CD4-positive, alpha-beta T cell treated with Interleukin-15 for 1 hour (primary cell): ENCODE measurements at places on chromosomes 16 and 17.

DNA sequence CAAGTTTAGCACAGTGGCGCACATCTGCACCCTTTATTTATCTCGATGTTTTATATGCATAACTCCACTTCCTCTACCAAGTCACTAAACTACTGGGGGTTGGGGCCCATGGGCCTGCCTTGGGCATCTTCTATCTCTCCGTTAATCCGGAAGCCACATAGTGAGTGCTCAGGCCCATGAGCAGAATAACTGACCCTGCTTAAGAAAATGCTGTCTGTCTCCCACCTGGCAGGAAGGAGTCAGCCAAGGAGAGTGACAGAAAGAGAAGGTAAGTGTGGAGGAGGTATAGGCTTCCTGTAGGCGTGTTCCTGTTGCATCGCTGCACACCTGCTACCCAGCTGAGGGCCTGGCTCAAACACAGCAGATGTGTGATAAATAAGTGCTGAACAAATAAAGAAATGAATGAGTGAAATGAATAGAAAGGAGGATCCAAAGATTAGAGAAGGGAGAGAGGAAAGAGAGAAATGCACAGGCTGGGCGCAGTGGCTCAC, 320.1 kb downstream of the SLC39A11 start:
- no peak for DNase-seq

DNA sequence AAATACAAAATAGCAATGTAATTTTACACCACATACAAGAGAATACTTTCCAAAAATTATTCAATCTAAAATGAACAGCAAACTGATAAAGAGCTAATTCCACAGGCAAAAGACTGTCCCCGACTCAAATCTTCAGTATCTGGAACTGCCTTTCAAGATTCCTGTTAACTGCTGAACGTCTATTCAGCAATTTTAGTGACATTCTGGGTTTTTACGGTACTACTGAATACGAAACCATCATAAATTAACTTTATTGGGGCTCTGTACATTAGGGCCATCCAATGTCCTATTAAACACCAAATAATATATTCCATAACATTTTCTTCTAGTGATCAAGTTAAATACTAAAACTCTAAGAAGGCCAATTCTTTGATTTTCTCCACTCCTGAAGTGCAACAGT, 1.6 kb downstream of the FBXL20 start:
- no peak for DNase-seq

DNA sequence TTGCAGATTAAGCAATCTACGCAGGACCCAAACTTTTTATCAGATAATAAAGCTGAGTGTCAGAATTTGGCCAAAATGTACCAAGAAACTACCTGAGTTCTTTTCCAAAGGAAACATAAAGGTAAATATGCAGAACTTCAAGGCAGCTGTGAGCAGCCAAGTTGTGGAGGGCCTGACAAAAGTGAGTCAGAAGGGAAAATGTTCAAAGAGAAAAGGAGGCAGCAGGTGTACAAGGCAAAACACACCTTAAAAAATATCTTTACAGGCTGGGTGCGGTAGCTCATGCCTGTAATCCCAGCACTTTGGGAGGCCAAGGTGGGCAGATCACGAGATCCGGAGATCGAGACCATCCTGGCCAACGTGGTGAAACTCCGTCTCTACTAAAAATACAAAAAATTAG, 7.0 kb upstream of the KANSL1 start:
- no peak for DNase-seq

GRCh38 chr17:43312011-43312410, 78.2 kb upstream of the RNU2-1 start:
- no peak for DNase-seq

DNA sequence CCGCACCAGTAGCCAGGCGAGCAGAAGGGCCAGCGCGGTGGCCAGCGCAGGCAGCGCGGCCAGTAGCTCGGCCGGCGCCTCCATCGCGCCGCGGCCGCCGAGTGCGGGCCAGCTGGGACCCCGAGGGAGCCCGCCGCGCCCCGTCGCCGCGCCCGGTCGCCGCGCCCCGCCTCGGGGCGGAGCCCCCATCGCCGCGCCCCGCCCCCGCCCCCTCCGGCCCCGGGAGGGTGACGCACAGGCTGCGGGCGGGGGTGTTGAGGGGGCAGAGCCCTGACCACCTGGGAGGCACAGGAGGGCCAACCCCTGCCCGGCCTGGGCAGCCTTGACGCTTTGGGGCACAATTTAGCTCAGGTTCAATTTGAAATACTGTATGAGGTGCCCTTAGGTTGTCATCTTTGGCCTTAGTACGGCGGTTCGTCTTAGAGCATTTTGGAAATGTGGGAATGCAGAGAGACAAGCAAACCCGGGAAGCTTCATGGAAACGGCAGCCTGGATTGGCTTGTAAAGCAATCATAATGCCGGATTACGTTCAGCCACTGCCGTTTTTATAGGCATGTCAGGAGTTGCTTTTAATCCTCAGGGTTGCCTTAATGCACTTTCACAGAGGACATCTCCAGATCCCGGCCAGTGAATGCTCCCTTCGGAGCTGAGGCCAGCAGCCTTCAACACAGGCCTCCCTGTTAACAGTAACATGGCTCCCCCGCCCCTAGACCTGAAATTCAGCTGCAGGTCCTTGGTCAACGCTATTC, at the start of gene MXRA7:
Gene MXRA7 (minus strand): TSS at position 103 of the 749 bp plus-strand sequence. CDS start 19 bp downstream, at position 84.
- DNase-seq, result peak; percentile 63
